ENCODE measurements at places on chromosomes 4 and X. TPM values are rescaled to one million over a fixed set of nuclear protein-coding genes. Genes with fewer than 3 reads are reported as not detected.

DNA sequence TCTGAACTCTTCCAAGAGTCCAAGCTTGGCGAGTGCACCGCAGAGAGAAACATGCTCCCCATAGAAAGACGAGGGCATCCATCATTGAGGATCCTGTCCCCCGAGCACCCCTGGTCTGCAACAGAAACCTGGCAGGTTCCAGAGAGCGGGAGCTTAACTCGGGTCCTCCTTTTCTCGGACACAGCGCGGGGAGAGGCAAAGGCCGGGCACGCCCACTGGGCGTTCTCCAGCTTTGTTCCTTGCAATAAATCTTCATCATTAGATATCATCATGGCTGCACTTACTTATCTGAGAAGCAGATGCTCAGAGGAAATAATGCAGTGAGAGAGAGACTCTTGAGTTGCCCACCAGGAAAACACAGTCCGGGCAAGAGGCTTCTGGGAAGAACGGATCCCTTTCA, 90.1 kb upstream of the PSAPL1 start:
- DNase-seq: no peak

- no peak for DNase-seq
These were observed 67.2 kb downstream of the FNIP2 start for GRCh38 chr4:158836002-158836369.

GRCh38 chr4:138113819-138114400, 128.2 kb downstream of the SLC7A11 start:
- DNase-seq: no peak

DNA sequence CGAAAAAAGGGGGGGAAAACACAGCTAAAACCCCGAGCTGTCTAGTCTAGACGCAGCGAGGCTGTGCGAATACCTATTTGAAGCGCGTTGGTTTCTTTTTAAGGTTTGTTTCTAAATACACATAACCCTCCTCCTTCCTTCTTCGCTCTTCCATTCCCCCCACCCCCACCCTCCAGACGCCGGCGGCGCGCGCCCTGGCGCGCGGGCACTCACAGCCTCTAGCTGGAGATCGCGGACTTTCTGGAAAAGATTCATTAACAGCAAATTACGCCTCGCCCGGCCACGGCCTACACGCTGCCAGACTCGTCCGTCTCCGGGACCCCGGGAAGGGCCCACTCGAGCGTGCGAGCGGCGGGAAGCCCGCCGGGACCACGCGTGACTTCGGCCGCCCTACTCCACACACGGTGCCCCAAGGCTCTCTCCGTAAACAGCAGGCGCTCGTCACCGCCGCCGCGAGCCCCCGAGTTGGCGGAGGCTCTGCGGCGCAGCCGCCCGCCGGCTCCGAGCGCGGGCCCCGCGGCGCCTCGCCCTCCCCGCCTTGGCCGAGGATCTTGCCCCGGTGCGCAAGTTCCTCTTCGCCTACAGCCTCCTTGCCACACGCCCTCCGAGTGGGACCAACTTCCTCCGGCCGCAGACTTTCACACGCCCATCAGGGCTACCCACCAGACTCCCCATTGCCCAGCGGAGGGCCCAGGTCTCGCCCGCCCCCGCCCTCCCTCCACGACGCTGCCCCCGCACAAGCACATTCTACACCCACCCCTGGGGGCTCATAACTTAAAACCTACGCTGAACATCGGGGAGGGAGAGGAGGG, 2.0 kb downstream of the BCOR start:
- peak; percentile 18 for DNase-seq

DNA sequence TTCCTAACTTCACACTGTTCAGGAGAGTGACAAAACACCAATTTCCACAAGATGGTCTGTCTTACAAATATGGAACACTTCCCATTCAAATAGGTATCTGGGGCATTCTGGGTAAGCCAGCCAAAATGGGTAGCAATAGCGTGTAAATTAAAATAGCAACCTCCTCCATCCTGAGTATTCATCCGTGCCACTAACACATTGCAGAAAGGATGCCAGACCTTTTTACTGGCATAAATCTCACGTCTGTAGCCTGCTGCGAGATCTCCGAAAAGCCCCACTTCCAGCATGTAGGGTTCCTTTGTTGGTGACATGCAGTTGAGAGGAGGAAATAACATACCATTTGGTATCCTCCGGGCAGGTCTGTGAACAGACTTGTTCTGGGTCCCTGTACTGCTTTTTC, 52.7 kb upstream of the RAI2 start:
- DNase-seq: no peak

DNA sequence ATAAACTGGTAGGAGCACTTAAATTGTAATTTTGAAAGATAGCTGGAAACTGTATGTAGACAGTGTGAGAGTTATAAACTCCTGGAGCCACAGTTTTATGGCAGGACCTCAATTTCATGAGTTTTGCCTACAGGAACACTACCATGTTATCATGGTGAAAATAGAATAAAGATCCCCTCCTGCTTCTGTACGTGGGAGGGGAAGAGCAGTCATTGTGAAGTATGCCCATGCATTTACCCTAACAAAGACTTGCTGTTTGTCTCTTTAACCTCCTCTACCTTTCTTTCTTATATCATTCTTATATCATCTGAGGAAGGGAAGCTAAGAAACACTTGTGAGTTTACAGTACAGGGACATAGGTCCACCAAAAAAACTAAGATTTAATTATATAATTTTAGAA, 327.0 kb downstream of the PCDH10 start:
- no peak for DNase-seq

GRCh38 chr4:3285558-3286334, 7.1 kb upstream of the RGS12 start:
- DNase-seq: no peak

DNA sequence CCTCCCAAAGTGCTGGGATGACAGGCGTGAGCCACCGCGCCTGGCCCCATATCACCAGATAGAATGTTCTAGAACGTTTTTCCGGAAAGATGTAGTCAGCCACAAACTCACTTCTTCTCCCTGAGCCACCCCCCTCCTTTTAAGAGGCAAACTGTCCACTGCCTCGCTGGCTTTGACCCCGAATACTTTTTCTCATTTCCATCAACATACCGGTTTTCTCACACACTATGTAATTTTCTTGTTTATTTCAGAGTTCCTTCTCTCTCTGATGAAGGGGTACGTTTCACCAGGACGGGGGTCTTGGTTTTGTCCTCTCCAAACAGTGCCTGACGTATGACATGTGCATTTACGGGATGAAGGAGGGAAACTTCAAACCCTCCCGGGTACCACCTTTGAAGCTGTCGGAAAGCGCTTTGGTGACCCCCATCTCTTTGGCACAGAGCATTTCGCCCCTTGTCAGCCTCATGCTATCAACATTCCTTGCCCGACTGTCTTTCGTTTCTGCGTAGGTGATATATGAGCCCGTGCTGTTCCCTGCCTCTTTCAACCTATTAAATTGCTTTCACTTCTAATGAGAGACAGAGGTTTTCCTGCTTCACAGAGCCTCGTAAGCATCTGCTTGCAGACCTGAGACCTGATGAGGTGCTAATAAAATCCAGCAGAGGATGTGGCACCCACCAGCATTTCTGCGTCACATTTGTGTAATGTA, 73.8 kb downstream of the CRLF2 start:
- no peak for DNase-seq

DNA sequence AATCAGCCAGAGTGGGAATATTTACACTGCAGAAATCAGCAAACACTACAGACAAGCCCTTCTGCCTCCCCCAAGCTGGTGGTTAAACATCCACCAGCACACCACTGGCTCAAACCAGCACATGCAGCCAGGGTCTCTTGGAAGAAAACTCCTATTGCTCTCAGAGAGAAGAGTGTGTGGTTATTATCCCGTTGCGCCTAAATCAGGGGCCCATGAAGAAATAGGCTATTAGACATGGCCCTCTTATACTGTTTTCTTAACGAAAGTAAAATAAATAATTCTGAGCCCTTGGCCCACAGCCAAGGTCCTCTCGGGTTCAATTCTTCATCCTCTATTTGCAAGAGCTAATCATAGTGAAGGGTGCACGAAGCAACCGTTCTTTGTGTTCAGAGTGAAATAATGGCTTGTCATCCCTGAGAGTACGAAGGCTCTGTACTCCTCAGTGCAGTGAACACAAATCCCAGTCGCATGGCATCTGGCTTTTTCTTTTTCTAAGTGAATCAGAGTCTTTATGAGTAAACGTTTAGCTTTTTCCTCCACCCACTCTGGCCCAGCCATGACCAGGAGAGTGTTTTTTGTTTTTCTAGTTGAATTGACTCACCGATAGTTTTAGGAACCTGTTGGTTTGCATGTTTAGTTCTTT, 33.4 kb upstream of the RBM47 start:
- DNase-seq: peak; percentile 39

GRCh38 chr4:90207887-90208454, 80.8 kb downstream of the CCSER1 start:
- no peak for DNase-seq

DNA sequence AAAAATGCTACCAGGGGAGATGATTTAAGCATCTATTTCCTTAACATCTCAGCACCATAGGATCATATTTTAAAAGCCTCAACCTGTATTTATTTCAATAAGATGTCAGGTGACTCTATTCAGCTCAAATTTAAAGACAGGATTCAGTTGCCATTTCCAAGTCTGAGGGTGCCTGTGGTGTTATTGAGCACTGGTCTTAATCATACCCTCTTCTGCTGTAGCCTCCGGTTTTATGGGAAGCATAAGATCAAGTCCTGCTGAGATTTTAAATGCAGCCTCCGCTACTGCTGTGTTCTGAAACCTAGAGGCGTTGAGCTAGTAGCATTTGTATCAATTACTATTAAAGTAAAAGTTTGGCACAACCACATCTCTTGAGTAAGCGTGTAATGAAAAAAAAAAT, 185.7 kb upstream of the NWD2 start:
- no peak for DNase-seq

DNA sequence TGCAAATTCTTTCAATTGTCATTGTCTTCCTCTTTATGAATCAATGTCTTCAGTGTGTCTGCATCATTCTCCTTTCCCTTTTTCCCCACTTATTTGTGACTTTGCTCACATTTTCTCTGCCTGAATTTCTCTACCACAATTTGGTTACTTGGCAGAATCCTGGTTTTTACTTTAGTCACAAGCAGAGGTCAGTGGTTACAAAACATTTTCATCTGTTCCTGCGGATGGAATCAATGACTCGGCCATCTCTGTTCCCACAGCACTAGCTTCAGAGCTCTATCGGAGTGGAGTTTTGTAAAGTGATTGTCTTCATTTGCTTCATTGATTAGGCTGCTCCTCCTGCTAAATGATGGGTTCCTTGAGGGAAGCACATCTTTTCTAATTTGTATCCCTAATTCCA, 501.3 kb upstream of the AADAT start:
- DNase-seq: no peak

- DNase-seq: no peak
These were observed 2.4 kb downstream of the PPEF1 start for GRCh38 chrX:18709833-18710232.

DNA sequence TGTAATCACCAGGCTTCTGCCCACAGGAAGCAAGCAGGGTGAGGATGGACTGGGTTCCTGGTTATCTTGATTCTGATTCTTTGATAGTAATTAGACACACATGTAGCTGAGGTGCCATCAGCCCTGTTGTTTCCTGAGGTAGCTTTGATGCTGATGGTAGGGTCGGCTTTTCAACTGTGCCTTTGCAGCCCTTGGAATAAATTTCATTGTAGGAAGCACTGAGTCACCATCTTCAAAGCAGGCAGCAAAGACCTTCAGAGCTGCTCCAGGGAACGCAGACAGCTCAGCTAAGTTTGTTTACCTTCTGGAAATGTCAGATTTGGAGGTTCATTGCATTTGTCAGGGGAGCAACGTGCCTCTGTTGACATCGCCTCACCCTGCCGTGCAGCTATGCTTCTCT, 135.4 kb downstream of the ASMT start:
- no peak for DNase-seq

GRCh38 chr4:158863296-158863695, 94.5 kb downstream of the FNIP2 start:
- no peak for DNase-seq

DNA sequence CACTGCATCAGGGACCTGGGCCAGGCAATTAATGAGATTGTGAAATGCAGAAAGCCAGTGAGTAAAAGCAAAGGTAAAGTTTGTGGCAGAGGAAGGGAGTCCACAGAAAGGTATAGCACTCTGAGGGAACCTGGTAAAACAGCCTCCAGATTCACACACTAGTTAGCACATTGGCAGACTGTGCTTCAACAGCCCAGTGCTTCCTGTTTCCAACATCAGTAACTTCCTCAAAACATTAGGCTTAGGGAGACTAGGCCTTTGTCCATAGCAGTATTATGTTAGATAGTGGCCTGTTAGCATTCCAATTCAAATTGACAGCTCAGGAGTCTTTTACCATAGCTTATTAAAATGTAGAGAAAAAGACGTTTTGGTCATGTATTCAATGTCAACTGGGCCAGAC, 582.6 kb upstream of the ACTRT1 start:
- no peak for DNase-seq

- no peak for DNase-seq
These were observed 14.5 kb downstream of the AFP start for GRCh38 chr4:73450398-73451004.

DNA sequence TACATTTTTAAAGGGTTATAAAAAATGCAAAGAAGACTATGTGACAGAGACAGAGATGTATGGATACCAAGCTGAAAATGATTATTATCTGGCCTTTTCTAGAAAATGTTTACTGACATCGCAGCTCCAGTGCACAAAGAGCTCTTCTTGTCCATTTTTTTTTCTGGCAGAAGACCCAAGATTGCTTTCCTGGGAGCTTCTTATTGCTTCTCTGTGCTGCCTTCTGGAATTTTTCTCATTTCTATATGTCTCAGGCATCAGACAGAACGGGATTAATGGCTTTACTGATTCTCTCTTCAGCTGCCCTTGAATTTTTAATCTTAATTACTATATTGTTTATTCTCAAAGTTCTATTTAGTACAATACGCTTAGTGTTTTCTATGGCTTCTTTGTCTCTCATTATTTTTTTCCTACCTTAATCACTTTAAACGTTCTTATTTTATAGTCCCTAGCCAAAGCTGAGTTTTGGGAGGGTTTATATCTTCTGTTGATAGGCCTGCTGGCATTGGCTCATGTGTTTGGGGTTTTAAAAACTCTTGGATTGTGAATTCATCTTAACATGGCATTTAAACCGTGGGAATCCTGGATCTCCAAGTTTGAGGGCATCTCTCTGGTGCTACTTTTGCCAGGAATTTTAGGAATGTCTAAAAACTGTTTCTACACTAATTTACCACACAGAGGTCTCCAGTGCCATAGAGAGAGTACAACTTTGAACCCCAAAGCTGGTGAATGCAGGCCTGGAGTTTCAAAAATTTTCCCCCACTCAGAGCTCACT, 138.9 kb upstream of the LNX1 start:
- no peak for DNase-seq

DNA sequence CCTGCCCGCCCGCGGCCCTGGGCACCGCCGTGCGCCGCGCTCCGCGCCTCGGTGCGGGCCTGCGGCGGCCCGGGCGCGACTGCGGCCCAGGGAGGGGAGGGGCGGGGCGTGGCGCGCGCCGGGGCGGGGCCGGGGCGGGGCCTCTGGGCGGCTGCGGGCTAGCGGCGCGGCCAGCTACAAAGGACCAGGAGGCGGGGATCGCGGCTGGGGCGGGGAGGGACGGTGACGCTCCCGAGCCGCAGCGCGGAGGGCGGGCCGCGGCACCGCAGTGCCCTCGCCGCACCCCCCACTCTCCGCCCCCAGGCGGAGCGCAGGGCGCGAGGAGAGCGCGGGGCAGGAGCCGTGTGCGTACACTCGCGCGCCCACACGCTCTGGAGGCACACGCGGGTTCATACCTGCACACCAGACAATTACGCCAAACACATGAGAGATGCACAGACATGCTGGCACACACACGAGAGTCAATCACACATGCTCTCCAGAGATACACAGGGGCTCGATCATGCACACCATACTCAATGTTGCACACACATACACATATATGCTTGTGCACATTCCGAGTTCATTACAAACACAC, at the start of gene CRMP1:
TSS of gene CRMP1 (minus strand) at position 83 of the 577 bp plus-strand sequence. CDS start 117 bp downstream, outside the sequence.
- no peak for DNase-seq

Gene FGF2
- not detected for total RNA-seq

Gene RAB39B
- total RNA-seq: not detected

Gene ATP11C
- 0.94 TPM for total RNA-seq
